ENCODE measurements at places on chromosomes 2 and 18.

DNA sequence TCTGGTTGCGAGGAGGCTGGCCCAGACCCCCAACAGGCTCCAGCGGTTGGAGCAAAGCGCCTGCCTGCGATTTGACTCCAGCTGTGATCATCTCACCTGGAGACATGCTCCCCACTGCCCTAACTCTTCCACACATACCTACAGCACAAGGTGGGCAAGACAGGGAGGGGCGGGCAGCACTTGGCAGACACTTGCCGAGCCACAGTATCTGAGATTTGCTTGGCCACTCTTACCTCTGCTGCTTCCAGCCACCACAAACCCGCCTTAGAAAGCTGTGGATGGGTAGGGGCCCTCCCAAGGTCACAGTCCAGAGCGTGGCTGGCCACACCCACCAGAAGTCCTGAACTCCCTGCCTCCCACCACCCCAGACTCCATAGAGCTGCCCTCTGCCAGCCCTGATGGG is 8.2 kb downstream of the CYP26B1 start:
- DNase-seq: no peak

DNA sequence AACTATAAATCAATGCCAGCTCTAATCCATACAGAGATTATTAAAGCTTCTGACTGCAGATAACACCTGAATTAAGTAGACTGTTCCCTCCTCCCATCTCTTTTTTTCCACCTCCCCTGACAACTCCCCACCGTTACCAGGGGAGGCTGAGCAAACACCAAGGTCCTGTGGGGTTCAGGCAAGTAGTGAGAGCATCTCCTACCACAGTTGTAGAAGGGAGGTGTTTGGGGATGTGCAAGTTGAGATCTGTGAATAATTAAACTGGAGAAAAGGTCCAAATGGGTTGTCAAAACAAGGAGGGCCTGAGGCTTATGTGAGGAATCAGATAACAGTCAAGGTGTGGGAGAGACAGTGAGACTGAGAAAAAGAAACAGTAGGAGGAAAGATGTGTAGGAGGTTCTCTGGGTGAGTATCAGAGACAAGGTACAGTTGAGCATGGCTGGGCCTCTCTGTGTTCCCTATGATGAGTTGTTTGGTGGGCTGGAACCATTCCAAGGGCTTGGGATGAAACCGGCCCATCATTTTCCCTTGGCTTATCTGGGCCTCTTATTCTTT is 194.6 kb downstream of the CYRIA start:
- DNase-seq: no peak

DNA sequence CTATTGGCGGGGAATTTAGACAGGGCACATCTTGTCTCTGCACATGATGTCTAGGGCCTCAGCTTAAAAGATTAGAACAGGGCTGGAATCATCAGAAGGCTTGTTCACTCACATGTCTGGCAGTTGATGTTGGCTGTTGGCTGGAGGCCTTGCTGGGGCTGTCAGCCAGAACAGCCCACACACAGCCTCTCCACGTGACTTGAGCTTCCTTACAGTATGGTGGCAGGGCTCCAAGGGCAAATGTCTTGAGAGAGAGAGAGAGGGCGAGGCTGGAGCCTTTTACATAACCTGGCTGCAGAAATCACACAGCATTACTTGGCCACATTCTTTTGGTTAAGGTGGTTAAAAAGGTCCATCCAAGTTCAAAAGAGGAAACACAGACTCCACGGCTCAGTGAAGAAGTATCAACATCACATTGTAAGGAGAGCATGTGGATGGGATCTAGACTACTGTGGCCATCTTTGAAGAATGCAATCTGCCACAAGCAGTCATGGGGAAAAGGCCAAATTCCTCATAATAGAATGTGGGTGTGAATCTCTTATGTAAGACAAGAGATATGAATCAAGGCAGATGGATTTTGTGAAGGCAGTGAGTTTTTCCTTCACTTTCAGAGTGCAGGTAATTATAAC is 30.4 kb downstream of the SRSF7 start:
- peak; percentile 100 for DNase-seq

DNA sequence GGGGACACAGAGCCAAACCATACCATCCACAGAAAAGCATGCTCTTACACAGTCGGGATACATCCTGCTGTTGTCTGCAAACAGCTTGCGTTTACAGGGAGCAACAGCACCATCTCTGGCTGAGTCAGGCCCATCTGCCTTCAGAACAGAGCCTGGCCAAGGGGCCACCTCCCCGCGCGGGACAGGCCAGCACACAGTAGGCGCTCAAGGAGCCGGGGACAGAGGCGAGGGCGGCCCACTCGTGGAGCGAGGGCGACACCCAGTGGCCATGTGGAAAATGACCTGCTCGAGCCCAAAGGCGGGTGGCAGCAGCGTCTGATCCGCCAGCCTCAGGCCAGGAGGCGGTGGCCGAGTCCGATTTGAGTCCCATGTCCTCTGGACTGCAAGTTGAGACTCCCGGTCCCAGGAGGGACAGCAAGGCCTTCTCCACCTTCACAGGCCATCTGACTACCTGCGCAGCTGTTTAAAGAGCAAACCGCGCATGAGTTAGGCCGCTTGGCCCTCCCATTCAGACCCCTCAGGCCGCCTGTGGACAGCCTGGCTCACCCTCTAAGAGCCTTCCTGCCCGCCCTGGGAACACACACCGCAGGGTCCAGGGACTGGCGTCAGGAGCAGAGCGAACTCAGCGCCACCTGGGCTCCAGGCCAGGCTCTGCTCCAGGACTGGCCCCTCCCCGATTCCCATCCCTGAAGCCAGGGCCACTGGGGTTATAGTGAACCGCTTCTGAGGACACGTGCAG is 38.3 kb downstream of the TTC32 start:
- DNase-seq: peak; percentile 61
